NCI-H1930 (cell line): ENCODE measurements at places on chromosomes 7 and 10.
A peak's percentile ranks its signal among the peaks of the same experiment; 100 is the strongest.

DNA sequence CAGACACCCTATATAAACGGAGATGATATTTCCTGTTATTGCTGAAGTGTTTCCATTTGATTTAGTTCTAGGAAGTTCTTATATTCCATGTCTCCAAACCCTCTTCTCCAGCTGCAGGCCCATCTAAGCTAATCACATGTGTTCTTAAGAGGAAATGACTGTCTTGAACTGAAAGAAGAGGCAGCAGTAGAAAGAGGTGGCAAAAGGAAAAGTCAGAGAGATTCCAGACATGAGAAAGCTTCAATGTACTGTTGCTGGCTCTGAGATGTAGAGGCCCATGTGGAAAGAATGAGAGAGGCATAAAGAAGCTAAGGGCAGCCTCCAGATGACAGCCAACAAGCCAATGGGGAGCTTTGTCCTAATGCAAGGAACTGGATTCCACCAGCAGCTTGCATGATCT is 287.2 kb downstream of the GFRA1 start:
- DNase-seq: no peak

DNA sequence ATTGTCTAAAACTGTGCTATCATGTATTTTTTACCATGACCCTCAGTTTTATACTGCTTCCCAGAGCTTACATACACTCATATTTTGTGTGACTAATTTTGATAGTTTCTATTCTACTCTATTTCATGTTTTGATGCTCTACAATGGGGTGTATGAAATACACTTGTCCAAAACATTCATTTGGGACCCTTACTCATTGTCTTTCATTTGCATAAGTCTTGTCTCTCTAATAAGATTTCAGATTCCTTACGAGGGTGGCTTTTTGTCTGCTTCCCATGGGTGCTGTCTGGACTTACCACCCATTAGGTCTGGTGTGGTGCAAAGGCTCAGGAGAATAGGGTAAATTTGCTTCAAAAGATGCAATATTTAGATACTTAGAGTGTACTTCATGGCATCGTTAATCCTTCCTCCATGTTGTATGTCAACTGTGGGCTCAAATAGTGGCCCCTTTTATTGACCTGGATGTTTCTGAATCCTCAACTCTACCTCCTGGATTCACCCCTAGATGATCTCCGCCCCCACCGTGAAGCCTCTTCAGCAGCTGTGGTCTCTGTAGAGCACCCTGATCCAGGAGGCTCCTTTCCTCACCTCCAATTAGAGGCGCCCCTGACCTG is 3.6 kb upstream of the GIMAP5 start:
- DNase-seq: no peak

GRCh38 chr7:127683776-127684681 is 32.0 kb downstream of the SND1 start:
- peak; percentile 82 for DNase-seq

DNA sequence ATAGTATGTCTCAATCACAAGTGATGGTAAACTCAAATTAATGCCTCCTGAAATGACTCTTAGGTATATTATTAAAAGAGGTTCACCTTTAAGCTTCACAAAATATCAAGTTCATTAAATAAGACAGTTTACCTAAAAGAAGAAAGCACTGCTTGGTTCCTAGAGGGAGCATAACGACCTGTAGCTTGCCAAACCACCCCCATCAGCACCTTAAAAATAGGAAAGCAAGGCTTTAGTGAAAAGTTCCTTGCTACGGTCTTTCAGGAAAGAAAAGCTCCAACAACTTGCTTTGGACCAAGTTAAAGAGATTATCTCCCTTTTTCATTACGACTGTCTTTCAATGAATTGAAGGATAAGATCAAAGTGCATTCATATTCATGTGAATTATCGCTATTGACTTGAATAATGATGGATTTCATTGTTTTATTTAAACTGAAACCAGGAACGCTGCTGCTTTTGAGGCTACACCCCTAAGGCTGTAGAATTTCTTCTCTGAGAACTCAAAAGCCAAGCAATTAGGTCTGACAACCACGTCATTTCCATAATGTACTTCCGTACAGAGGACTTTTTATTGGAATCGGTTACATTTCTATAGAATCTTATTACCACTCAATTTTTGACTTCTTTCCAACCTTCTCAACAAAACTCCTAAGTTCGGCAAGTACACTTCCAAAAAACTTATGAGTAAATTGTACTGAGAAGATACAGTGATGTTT is 7.0 kb upstream of the SPAG6 start:
- DNase-seq: no peak

GRCh38 chr10:90112681-90113080 is 411.3 kb downstream of the KIF20B start:
- DNase-seq: no peak

DNA sequence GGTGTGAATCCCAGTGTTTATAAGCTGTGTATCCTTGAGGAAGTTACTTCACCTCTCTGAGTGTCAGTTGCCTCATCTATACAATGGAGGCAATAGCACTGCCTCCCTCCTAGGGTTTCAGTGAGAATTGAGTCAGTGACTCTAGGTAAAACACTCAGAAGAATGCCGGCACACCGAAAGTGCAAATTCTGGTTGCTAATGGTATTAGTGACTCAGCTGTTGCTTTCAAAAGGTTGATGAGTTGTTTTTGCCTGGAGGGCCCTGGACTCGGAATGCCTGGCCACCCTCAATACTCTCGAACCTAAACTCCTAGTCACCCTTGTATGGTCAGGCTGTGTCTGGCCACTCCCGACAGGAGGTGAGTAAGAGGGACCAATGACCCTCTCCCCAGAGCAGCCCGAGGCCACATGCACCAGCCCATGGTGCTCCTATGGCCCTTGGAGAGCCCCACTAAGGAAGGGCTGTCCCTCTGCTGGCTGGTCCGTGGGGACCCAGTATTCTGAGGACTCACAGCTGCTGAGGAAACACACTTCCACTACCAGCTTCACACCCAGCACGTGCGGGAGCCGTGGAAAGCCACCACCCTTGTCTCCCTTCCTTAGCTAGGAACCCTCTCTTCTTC is 60.2 kb downstream of the CALML3 start:
- no peak for DNase-seq

GRCh38 chr10:79184145-79184625 is 115.4 kb downstream of the ZMIZ1 start:
- no peak for DNase-seq

DNA sequence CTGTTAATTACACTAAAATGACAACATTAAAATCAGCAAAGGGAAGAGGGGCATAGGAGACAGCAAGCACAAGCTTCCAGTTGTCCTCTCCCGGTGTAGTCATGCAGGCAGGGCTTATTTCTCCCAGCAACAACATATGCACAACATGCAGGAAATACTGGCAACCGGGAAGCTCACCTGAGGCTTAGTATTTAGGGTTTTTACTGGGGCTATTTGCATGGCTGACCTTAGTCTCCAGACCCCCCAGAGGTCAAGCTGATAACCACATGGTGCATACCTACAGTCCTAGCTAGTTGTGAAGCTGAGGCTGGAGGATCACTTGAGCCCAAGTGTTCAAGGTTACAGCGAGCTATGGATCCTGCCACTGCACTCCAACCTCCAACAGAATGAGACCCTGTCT is 12.8 kb upstream of the JMJD1C start:
- no peak for DNase-seq

GRCh38 chr7:131107337-131108211 is 220.1 kb upstream of the MKLN1 start:
- DNase-seq: peak; percentile 32

- no peak for DNase-seq
Measured at GRCh38 chr10:12252882-12253546, 57.0 kb downstream of the CDC123 start.

GRCh38 chr7:142488842-142489241 is 231.0 kb upstream of the PRSS58 start:
- no peak for DNase-seq

DNA sequence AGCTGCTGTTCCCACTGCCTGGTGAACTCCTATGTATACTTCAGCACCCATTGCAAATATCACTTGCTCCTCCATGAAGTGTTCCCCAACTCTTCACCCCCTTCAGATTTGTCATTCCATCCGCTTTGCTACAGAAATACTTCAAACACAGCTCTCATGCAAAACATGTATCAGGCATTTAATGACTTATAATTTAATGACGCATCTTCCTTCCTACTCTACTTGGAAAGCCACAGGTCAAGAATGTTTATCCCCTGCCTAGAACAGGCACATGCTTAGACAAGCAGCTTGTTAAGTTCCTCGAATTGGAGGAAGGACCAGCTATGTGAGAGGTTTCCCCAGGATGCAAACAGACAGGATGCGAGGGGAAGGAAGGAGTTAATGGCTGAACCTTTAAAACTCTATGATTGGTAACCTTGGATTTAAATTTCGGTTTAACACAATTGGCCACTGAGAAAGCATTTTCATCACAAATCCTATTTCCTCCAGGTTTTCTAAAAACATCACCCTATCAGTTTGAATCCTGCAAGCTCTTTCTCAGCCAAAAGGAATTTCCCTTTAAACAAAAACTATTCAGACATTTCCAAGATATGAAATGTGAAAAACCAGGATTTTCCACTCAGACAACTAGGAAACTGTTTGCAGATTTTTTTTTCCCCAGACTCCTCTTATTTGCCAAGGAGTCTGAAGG is 11.5 kb downstream of the CREB3L2 start:
- no peak for DNase-seq

GRCh38 chr10:79185067-79185774 is 116.5 kb downstream of the ZMIZ1 start:
- DNase-seq: no peak

GRCh38 chr10:101974091-101974971 is 81.6 kb downstream of the ARMH3 start:
- DNase-seq: no peak

- DNase-seq: no peak
Measured at GRCh38 chr10:63935705-63936104, 414.5 kb downstream of the REEP3 start.

- DNase-seq: no peak
Measured at GRCh38 chr7:27277628-27278027, 35.0 kb downstream of the EVX1 start.

- DNase-seq: no peak
Measured at GRCh38 chr10:81036257-81036656, 498.6 kb downstream of the SH2D4B start.

- DNase-seq: no peak
Measured at GRCh38 chr10:14050598-14050997, 280.1 kb downstream of the FRMD4A start.

GRCh38 chr7:134315679-134316538 is 821 bp downstream of the SLC35B4 start:
- no peak for DNase-seq

- no peak for DNase-seq
Measured at GRCh38 chr7:27960415-27960814, 220.2 kb downstream of the JAZF1 start.

GRCh38 chr7:8120390-8121058 is 141.4 kb downstream of the ICA1 start:
- no peak for DNase-seq
